ENCODE measurements at places on chromosomes 3 and 15.

- no peak for DNase-seq
- H3K4me1 ChIP-seq: no peaks in the 10 kb centered on the region
- no peaks in the 10 kb centered on the region for H3K36me3 ChIP-seq
These were observed 120.4 kb downstream of the ZIC1 start for GRCh38 chr3:147529551-147529950.

- H3K27me3 ChIP-seq: no peaks in the 10 kb centered on the region
- H3K4me1 ChIP-seq: no peaks in the 10 kb centered on the region
- no peak for DNase-seq
- no peak overlapping the region for H3K4me3 ChIP-seq
- no peaks in the 10 kb centered on the region for H3K36me3 ChIP-seq
These were observed 249.1 kb downstream of the STAG1 start for GRCh38 chr3:136503056-136503455.

DNA sequence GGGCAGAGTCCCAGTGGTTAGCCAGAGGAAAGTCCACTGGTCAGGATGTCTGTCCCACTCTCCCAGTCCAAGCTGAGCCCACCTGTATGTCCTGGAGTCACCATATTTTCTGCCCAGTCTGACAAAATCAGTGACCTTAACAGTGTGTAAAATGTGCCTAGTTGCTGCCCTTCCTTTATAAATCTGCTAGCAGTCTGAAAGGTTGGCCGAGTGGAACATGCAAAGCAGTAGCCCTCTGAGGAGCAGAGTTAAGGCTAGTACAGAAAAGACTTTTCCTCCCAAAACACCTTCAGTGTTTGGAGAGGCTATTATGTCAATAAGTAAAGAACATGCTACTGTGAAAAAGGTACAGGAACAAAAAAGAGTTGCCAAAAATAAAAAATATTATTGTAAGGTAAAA lies 15.3 kb downstream of the TTC21A start:
- no peaks in the 10 kb centered on the region for H3K4me1 ChIP-seq
- H3K4me3 ChIP-seq: no peak overlapping the region
- H3K27me3 ChIP-seq: no peaks in the 10 kb centered on the region
- H3K36me3 ChIP-seq: no peaks in the 10 kb centered on the region
- H3K27ac ChIP-seq: no peak overlapping the region
- DNase-seq: no peak

DNA sequence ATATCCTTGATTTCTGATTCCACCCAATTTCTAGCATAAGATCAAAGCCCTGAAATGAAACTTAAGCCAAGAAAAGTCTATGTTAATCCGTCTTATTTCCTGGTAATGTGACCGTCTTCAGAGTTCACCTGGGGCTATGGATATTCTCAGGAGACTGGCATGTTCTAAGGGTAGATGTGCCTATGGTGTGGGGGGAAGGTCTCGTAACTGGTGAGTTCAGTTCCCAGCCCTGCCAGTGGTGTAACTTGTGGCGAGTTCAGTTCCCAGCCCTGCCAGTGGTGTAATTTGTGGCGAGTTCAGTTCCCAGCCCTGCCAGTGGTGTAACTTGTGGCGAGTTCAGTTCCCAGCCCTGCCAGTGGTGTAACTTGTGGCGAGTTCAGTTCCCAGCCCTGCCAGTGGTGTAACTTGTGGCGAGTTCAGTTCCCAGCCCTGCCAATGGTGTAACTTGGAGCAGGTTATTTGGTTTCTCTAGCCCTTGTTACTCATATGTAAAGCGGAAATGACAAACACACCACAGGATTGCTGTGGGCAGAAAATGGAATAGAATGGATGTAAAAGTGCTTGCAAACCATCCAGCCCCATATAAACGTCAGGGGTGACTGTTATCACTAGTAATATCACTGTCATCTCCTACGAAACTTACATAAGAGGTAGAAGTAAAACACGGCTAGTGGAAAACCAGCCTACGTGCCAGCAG lies 30.4 kb downstream of the SLC51A start:
- no peaks in the 10 kb centered on the region for H3K27me3 ChIP-seq
- no peak overlapping the region for H3K4me3 ChIP-seq
- H3K4me1 ChIP-seq: no peaks in the 10 kb centered on the region
- H3K27ac ChIP-seq: no peak overlapping the region
- no peak for DNase-seq
- H3K36me3 ChIP-seq: no peaks in the 10 kb centered on the region

- no peaks in the 10 kb centered on the region for H3K27me3 ChIP-seq
- no peak for DNase-seq
- peaks cover 20% of the 10 kb centered on the region for H3K4me1 ChIP-seq
- no peak overlapping the region for H3K27ac ChIP-seq
These were observed 6.0 kb downstream of the SNRPA1 start for GRCh38 chr15:101288905-101289513.

GRCh38 chr15:29656636-29657475 lies 165.4 kb downstream of the TJP1 start:
- no peaks in the 10 kb centered on the region for H3K36me3 ChIP-seq
- no peak overlapping the region for H3K27ac ChIP-seq
- no peaks in the 10 kb centered on the region for H3K27me3 ChIP-seq
- H3K4me3 ChIP-seq: no peak overlapping the region
- no peak for DNase-seq
- H3K4me1 ChIP-seq: no peaks in the 10 kb centered on the region

DNA sequence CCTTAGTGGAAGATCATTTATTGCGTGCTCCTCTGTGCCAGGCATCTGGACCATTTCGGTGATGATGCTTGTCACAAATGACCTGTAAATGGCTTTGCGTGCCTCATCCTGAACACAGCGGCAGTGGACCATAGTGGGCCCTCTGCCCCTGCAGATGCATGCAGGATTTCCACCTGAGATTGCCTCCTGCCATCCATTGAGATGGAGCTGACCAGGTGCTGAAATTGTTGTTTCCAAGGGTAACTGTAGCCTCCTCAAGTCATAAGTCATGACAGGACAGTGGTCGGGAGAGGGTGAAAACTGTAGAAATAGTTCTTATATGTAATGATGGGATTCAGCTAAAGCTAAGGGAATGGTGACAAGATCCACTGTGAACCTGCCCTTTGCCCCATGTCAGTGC lies 35.5 kb downstream of the CLSTN2 start:
- H3K27me3 ChIP-seq: no peaks in the 10 kb centered on the region
- H3K36me3 ChIP-seq: no peaks in the 10 kb centered on the region
- no peaks in the 10 kb centered on the region for H3K4me1 ChIP-seq
- H3K27ac ChIP-seq: no peak overlapping the region
- DNase-seq: no peak

- no peak overlapping the region for H3K4me3 ChIP-seq
- H3K4me1 ChIP-seq: no peaks in the 10 kb centered on the region
- no peak overlapping the region for H3K27ac ChIP-seq
- no peak for DNase-seq
- no peaks in the 10 kb centered on the region for H3K27me3 ChIP-seq
These were observed 708.9 kb downstream of the NTRK3 start for GRCh38 chr15:87547470-87548181.

DNA sequence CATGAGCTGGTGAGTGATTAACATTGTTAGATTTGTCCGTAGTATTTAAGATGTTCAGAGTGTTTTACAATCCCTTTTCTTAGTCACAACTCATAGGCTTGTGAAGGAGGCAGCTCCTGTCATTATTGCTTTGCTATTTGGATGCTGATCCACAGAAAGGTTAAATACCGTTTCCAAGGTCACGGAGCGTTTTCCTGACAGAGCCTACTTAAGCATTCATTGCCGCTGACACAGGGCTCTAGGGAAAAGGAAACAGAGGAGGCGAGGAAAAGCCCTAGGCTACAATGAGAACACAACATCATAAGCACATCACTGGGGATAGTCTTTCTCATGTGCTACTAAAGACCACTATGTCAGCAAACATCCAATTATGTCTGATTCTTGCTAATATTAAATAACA lies 38.5 kb upstream of the CPB1 start:
- H3K4me1 ChIP-seq: no peaks in the 10 kb centered on the region
- H3K27me3 ChIP-seq: no peaks in the 10 kb centered on the region
- H3K4me3 ChIP-seq: no peak overlapping the region
- H3K36me3 ChIP-seq: no peaks in the 10 kb centered on the region
- H3K27ac ChIP-seq: no peak overlapping the region

DNA sequence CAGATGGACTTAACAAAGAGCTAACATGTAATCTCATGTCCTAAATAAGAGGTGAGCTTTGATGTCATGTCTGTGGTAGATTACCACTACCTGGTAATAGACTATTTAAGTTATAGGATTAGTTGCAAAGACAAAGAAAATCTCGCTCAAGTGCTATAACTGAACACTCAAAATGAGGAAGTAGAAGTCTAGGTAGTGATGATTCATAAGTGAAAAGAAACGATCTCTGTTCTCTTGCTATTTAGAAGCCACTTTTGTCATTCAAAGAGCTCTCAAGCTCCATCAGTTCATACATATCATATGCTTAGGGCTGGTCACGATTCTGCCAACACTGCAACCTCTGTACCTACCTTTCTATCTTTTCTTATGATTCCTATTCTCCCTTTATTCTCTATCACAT lies 110.9 kb downstream of the EDEM1 start:
- no peak overlapping the region for H3K27ac ChIP-seq
- H3K27me3 ChIP-seq: peaks cover 5% of the 10 kb centered on the region
- no peak overlapping the region for H3K4me3 ChIP-seq

GRCh38 chr15:88719654-88720053 lies 80.8 kb downstream of the ISG20 start:
- no peaks in the 10 kb centered on the region for H3K36me3 ChIP-seq
- no peak overlapping the region for H3K4me3 ChIP-seq
- DNase-seq: no peak
- no peaks in the 10 kb centered on the region for H3K4me1 ChIP-seq
- H3K27ac ChIP-seq: no peak overlapping the region
